Right kidney (tissue), 9 donors: ENCODE measurements at places on chromosomes 1 and 21.

DNA sequence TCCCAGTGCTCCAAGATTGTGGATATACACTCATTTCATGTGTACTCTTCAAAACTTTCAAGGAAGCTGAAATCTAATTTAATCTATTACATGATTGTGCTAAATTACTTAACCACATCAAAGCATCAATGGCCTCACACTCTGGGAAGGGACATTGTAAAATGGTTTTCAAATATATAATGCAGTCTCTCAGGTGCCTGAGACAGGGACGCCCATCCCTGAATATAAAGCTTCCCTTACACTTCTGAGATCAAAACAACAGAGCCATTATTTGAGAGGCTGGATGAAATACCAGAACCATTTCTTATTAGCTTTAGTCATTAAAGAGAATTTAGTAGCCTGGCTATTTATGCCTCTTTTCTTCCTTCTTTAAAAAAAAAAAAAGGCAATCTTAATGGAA lies 259.2 kb upstream of the NFIA start:
- no peak for DNase-seq

DNA sequence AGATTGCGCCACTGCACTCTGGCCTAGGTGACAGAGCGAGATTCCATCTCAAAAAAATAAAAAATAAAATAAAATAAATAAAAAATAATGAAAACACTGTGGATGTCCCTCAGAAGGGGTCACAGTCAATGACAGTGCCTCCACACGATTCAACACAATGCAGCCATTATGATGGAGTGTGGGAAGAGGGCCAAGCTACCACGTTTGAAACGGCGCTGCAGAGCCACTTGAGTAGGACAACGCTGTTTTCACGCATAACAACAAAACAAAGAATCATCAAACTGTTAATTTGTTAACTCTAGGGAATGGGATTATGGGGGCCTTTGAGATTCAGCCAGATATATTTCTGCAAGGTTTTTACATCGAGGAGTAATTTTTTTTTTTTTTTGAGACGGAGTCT lies 36.5 kb downstream of the NKAIN1 start:
- DNase-seq: no peak

- no peak for DNase-seq
Measured at GRCh38 chr1:173356191-173356762, 120.9 kb upstream of the PRDX6 start.

DNA sequence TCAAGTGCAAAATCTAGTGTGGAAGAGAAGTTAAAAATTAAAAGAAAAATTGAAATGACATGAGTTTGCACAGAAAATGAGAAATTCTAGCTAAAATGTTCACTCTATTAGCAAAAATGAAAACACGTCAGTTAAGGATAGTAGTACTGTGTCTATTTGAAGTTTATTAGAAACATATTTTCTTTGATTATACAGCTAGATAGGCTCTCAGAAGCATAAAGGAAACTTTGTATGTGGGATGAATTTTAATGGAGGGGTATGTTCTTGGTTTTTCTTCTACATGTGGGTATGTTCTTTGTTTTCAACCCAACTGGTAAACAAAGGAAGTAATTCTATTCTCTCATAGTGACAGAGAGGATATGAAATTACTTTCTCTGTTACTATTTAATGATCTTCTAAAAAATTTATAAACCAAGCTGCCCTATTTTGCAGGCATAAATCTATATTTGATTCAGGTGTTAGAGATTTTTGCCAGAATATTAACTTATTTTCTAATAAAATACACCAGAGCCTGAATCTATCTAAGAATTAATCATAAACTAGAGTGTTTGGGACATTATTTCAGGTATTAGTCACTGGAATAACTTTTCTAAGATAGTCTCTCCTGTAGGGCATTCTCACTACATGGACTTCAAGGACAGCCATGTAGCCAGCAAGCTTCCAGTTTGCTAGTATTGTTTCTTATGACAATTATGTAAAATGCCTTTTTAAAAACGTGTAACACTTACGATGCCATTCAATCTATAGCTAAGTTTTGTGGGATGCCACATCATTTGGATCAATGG lies 15.8 kb downstream of the GPSM2 start:
- no peak for DNase-seq

DNA sequence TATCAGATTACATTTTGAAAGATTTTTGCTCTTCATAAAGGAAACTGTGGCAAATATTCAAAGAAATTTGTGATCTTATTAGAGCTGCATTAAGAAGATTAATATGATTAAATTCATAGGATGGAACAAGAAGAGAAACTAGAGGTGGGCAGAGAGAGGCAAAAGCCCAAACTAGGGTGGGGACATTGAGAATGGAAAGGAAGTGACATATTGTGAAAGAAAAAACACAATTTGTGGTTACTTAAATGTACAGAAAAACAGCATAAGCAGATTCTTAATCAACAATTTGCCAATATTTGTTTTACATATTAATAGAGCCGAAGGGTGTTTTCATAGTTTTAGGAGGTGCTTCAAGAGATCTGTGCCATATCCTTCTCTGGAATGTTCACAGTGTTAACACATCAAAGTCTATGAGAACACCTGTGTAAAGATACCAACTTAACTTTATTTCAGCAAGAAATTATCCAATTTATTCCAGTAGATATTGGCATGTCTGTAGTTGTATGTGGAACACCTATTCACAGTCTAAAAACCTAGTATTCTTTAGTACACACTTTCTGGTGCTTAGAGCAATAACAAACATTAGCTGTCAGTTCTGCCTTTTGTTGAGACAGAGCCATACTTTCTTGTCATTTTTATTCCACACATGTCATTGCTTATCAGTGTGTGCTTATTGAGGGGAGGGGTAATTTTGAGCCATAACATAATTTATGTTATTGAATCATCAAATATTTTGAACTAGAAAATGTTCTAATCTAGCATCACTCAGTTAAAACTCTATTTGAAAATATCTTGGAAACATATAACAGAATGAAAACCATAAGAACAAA lies 401.5 kb downstream of the PTPRC start:
- DNase-seq: no peak

DNA sequence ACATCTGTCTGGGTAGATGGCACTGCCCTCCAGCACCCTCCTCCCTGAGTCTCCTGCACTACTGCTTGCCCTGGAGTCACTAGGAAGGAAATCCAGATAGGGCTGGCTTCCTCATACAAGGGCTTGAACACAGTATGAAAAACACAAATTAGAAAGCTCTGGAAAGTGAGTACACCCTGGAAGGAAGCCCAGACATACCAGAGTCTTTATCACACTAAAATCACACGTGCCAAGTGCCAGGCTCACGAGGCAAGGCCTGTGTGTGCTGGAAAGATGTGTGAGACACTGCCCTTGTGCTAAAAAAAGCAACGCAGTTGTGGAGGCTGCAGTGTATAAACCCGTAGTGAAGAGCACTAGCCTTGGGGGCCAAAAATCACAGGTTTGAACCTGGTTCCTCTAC lies 28.3 kb upstream of the S100A7 start:
- DNase-seq: no peak

GRCh38 chr1:238772322-238772721 lies 614.0 kb upstream of the CHRM3 start:
- DNase-seq: no peak

GRCh38 chr1:47262787-47263413 lies 30.9 kb upstream of the TAL1 start:
- DNase-seq: no peak

DNA sequence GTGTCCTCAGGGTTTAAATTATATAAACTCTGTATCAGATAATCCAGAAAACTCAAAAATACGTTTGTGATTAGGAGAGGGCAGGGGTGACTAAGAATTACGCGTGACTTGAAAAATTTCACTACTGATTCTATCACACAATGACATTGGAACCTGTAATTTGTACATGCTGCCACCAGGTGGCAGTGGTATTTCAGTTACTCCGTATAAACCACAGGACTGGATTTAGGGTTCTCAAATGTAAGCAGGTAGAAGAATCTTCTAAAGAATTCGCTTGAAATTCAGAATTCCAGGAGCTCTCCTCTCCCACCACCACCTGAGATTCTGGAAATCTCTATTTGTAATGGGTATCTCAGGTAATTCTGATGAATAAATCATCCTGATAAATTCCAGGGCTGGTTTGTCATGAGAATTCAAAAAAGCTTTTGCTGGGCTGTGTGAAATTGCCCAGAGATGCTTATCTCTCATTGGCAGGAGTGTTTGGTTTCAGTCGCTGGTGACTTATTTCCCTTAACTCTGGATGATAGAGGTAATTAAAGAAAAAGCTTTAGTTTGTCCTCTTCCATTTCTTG lies 1.7 kb upstream of the KRTAP7-1 start:
- DNase-seq: no peak

- DNase-seq: no peak
Measured at GRCh38 chr1:213425376-213426030, 374.5 kb downstream of the RPS6KC1 start.

DNA sequence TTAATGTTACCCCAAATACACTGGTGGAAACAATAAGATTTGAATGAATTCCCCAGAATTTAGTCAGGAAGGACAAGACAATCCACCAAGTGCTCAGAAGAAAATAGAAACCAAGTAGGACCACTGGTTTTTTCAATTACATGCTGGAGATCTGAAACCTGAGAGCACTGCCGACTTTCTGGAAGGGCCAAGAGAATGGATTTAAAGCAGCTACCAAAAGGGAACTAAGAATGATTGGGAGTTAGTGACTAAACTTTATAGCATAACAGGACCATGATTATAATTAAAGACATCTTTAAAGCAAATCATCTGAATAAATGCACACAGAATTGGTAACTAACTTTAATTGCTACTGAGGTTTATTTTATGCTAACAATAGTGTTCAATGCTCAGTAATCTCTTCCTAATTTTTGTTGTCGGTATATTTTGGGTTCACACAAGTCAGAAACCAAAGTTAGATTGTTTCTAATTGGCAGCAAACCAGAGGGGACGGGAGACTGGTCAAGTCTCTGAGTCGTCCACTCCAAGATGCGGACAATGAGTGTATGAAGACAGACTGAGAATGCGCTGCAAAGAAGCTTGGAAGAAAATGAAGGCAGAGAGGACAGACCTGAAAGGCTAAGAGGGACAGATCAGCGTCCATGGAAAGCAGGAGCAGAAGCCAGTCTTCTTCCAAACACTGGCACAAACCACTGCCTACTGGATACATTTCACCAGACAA lies 2.3 kb upstream of the RGS13 start:
- no peak for DNase-seq

DNA sequence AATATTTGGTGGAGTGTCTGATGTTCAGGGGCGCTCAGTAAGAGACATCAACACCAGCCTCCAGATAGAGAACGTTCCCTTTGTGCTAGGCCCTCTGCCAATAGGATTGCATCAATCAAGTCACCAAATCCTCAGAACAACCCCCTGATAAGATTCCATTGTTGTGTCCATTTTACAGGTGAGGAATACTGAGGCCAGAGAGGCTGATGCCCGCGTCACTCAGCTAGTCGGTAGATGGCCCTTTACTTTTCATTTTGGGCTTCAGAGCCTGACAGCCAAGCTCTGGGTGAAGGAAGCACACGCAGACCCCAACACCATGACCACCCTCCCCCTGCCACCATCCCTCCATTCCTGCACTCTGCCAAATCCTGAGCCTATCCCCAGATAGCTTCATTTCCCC lies 406.2 kb downstream of the PTPRU start:
- no peak for DNase-seq

GRCh38 chr1:211579440-211580302 lies 710 bp upstream of the SLC30A1 start:
- peak; percentile 63 for DNase-seq

GRCh38 chr1:187451238-187451637 lies 622.5 kb downstream of the PLA2G4A start:
- DNase-seq: no peak

- DNase-seq: no peak
Measured at GRCh38 chr21:27101523-27101922, 134.6 kb upstream of the ADAMTS5 start.

- no peak for DNase-seq
Measured at GRCh38 chr1:213783893-213784292, 203.9 kb upstream of the PROX1 start.

DNA sequence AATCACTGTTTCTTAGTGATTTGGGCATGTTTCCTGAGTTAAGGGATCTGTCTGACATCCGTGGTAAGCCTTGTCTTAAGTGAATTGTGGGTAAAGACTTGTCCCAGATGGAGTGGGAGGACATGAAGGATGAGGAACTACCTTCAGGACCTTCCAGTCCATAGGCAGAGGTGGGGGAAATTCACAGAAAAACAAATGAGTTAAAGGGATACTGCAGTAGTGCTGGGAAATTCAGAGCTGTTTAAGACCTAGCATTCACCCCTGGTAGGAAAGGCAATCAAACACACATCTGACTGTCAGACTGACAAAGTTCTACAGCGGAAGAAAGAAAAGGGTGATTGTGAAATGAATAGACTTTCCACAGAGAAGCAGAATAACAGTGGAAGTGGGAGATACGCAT lies 3.0 kb downstream of the GNAT2 start:
- DNase-seq: no peak

GRCh38 chr1:173052681-173053196 lies 2.0 kb upstream of the TNFSF18 start:
- no peak for DNase-seq

DNA sequence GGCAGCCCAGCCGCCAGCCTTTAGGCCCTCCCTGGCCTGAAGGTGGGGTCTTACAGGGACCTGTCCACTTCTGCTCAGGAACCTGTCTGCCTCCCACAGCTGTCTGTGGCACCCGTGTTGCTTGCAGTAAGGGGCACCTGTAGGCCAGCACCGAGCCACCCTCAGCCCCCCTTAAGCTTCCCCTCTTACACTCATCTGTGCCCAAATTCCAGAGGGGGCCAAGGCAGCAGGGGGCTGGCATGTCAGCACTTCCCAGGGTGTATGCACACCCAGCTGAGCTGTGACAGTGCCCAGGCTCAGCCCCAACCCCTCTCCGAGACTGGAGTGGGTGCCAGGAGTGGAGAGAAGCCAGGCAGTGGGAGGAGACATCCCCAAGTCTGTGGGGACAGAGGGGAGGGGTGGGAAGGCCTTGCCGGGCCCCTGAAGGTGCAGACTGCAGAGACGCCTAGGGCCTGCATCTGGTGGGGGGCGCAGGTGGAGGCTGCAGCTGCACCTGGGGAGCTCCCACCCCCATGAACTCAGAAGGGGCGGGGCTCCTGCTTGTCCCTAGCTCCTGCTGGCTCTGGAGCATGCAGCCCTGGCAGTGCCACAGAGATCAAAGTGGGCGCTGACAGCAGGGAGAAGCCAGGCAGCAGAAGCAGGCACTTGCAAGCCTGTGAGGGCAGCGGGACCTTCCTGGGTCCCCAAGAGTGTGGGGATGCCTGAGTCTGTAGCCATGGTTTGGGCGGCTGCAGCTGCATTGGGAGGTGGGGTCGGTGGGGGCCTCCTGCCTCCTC lies 5.4 kb upstream of the SLC2A7 start:
- DNase-seq: no peak

GRCh38 chr1:100607628-100608240 lies 69.8 kb downstream of the GPR88 start:
- no peak for DNase-seq

- no peak for DNase-seq
Measured at GRCh38 chr1:112460615-112461014, 48.1 kb upstream of the WNT2B start.

GRCh38 chr1:226606311-226607267 lies 58.0 kb downstream of the STUM start:
- no peak for DNase-seq

DNA sequence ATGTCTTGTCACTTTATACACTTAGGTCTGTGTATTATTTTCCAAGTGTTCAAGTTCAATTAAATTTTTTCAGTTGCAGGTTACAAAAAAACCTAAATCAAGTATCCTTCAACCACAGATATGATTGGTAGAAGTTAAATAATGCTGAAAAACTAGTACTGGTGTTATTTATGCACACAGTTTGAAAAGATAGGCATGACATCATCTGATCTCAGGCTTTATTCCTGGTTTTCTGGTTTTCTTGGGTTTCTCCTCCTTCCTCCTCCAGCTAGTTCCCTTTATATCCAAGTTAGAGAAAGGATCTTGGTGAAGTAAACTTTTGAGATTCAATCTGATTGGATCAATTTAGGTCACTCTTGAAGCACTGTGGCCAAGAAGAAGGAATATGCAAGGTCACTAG lies 1201.1 kb upstream of the B3GALT2 start:
- DNase-seq: no peak
